Natural killer cell treated with Interleukin-12 subunit alpha and Interleukin-12 subunit beta and Interleukin-15 and Interleukin-18, amount 100 ng/mL, for 72 hours (primary cell): ENCODE measurements at places on chromosomes 5 and 9. TPM values are rescaled to one million over a fixed set of nuclear protein-coding genes. Genes with fewer than 3 reads are reported as not detected.

DNA sequence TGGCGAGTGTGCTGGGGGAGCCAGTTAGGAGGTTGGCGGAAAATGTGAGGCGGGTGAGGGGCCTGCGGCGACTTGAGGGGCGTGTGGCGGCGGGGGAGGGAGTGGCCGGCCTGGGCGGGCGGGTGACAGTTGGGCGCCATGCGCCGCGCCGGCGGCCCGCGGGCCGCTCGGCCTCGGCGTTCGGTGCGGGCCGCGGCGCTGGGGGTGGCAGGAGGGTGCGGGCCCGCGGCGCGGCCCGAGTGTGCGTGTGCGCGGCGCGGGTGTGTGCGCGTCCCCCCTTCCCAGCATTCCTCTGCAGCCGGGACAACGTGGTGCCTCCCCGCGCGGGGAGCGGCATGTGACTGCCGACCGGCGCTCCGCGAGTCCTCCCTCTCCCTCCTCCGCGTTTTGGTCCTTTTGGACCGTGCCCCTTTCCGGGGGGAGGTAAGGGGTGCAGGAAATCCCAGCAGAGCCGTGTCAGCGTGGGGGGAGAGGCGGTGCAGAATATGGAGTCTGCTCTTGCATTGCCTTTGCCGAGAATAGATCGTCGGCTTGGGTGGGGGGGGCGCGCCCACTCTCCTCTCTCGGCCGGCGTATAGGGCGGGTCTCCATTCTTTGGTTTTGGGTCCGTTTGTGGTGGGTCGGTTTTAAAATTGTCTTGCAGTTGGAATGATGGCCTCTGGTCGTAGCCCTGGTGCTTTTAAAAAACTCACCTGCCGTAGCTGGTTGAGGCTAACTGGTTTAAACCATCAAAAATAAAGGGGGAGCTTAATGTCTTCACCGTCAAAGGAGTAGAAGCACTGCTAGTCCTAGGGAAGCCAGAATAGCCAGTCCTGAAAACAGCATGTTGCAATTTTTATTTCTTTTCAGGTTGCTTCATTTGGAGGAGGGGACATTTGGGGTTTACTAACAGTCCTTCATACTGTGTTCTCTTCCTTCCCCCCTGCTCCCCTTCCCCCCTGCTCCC, 2.0 kb downstream of the LARP1 start:
- peak overlapping the region; percentile 94 for H3K27ac ChIP-seq
- H3K4me1 ChIP-seq, result peaks cover 45% of the 10 kb centered on the region
- peak; percentile 70 for DNase-seq

- peaks cover 18% of the 10 kb centered on the region for H3K4me1 ChIP-seq
- peaks cover 51% of the 10 kb centered on the region for H3K36me3 ChIP-seq
- H3K27me3 ChIP-seq, result no peaks in the 10 kb centered on the region
- no peak overlapping the region for H3K27ac ChIP-seq
- H3K4me3 ChIP-seq, result no peak overlapping the region
- no peak for DNase-seq
Measured at GRCh38 chr5:170046241-170046640, 59.5 kb upstream of the FOXI1 start.

Gene CAPSL
- total RNA-seq, result not detected

DNA sequence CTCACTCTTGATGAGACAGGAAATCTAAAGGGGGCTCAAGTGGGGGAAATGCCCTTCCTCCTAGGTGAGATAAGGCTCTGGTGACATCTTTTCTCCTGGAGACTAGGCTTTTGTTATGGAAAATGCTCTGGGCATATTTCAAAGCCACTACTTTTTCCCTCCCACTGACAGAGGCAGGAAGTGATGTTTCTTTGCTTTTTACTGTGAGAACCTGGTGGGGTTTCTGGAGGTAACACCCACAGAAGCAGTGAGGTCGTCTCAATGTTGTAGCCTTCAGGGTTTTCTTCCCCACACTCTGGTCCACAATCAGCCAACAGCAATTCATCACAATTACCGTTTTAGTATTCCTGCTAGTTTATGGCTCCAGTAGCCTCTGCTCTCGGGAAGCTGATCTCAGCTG, 41.4 kb upstream of the FAM240B start:
- H3K27me3 ChIP-seq, result peaks cover 9% of the 10 kb centered on the region
- DNase-seq, result no peak
- no peaks in the 10 kb centered on the region for H3K36me3 ChIP-seq
- no peak overlapping the region for H3K4me3 ChIP-seq
- no peaks in the 10 kb centered on the region for H3K4me1 ChIP-seq
- H3K27ac ChIP-seq, result no peak overlapping the region

Gene TSSK1B
- total RNA-seq, result not detected

- no peak overlapping the region for H3K27ac ChIP-seq
- no peak for DNase-seq
- H3K27me3 ChIP-seq, result no peaks in the 10 kb centered on the region
- no peaks in the 10 kb centered on the region for H3K4me1 ChIP-seq
Measured at GRCh38 chr9:133686642-133687575, 50.7 kb downstream of the DBH start.

Gene CCNI2
- total RNA-seq, result 3.9 TPM

Gene GFI1B
- total RNA-seq, result 0.45 TPM

Gene AK8
- total RNA-seq, result not detected

DNA sequence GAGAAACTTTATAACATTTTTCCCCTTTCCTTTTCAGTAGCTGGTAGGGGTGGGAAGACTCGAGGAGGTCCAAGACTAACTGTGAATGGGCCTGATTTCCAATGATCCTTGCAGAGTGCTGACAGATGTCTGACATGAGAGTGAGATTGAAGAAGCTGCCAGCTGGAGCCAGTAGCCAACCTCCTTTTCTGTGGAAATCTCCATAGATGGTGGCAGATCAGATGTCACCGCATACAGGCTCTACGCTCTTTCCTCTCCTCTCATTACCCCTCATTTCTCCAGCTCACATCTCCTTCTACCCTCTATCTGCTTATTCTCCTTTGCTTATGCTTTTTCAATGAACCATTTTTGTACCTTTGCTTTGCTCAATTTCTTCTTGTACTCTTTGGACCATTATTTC, 395.2 kb upstream of the TNC start:
- H3K27me3 ChIP-seq, result no peaks in the 10 kb centered on the region
- H3K36me3 ChIP-seq, result no peaks in the 10 kb centered on the region
- no peak overlapping the region for H3K4me3 ChIP-seq

GRCh38 chr5:168649306-168649705, 70.1 kb upstream of the PANK3 start:
- no peaks in the 10 kb centered on the region for H3K36me3 ChIP-seq
- H3K27me3 ChIP-seq, result no peaks in the 10 kb centered on the region

Gene SPATA31C1
- total RNA-seq, result not detected

DNA sequence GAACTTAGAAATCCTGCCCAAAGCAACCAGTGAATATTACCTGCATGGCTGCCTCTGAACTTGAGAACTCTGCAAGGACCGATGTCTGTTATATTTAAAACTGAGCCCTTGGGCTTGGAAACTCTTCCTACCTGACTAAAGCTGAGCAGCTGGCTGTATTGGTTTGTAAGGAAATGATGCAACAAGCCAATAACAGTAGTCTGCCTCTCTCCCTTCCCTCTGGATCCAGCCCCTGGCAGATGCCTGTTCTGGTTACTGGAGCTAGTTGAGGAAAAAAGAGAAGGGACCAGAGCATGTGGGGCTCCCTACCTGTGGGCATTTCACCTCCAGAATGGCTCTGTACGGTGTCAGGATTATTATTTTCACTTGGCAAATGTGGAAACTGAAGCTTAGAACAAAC, 34.7 kb downstream of the SH3RF2 start:
- no peak for DNase-seq
- H3K36me3 ChIP-seq, result no peaks in the 10 kb centered on the region
- H3K4me1 ChIP-seq, result no peaks in the 10 kb centered on the region
- no peak overlapping the region for H3K4me3 ChIP-seq
- peaks cover 21% of the 10 kb centered on the region for H3K27me3 ChIP-seq
- H3K27ac ChIP-seq, result no peak overlapping the region

DNA sequence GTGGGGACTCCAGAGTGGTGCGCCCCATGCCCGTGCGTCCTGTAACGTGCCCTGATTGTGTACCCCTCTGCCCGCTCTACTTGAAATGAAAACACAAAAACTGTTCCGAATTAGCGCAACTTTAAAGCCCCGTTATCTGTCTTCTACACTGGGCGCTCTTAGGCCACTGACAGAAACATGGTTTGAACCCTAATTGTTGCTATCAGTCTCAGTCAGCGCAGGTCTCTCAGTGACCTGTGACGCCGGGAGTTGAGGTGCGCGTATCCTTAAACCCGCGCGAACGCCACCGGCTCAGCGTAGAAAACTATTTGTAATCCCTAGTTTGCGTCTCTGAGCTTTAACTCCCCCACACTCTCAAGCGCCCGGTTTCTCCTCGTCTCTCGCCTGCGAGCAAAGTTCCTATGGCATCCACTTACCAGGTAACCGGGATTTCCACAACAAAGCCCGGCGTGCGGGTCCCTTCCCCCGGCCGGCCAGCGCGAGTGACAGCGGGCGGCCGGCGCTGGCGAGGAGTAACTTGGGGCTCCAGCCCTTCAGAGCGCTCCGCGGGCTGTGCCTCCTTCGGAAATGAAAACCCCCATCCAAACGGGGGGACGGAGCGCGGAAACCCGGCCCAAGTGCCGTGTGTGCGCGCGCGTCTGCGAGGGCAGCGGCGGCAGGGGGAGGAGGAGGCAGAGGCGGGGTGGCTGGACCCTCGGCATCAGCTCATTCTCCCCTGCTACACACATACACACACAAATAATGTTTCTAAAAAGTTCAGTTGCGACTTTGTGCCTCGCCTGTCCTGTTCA, 668 bp downstream of the GLIS3 start:
- H3K4me1 ChIP-seq, result peaks cover 10% of the 10 kb centered on the region
- H3K4me3 ChIP-seq, result peak overlapping the region; percentile 87
- peaks cover 63% of the 10 kb centered on the region for H3K27me3 ChIP-seq
- no peak overlapping the region for H3K27ac ChIP-seq

DNA sequence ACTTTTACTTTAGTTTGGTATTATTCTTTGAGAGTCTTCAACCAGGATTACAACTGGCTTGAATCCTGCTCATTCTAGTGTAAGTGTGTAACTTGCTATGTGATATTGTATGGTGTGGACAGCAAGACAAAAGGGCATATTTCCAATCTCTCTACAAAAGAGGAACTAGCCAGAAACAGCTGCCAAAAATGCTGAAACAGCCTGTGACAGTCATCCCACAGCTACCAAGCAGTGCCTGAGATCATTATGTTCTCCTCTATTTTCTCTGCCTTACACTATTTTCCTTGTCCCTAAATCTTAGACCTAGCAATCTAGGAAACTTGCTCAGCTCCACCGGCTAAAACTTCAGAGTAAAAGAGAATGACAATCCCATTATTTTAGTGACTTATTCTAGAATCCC, 42.8 kb downstream of the WDR41 start:
- H3K27ac ChIP-seq, result no peak overlapping the region
- H3K36me3 ChIP-seq, result peaks cover 19% of the 10 kb centered on the region
- no peak overlapping the region for H3K4me3 ChIP-seq

Gene FOXD4L5
- 0.25 TPM for total RNA-seq

- no peak overlapping the region for H3K4me3 ChIP-seq
- peaks cover 27% of the 10 kb centered on the region for H3K27me3 ChIP-seq
- no peaks in the 10 kb centered on the region for H3K36me3 ChIP-seq
- peaks cover 5% of the 10 kb centered on the region for H3K4me1 ChIP-seq
- no peak for DNase-seq
Measured at GRCh38 chr5:78526049-78526525, 122.5 kb downstream of the LHFPL2 start.

- no peak for DNase-seq
- no peaks in the 10 kb centered on the region for H3K27me3 ChIP-seq
- no peaks in the 10 kb centered on the region for H3K36me3 ChIP-seq
- peak overlapping the region; percentile 60 for H3K4me3 ChIP-seq
- H3K4me1 ChIP-seq, result peaks cover 60% of the 10 kb centered on the region
Measured at GRCh38 chr9:99040911-99041582, 63.9 kb upstream of the TGFBR1 start.

Gene ROR2
- 0.11 TPM for total RNA-seq

Gene SLC6A19
- not detected for total RNA-seq

Gene GPX3
- total RNA-seq, result not detected

- no peak for DNase-seq
- H3K27ac ChIP-seq, result peak overlapping the region; percentile 95
- no peaks in the 10 kb centered on the region for H3K27me3 ChIP-seq
- peaks cover 63% of the 10 kb centered on the region for H3K4me1 ChIP-seq
- H3K4me3 ChIP-seq, result peak overlapping the region; percentile 75
Measured at GRCh38 chr9:84297162-84297821, 43.3 kb downstream of the SLC28A3 start.

DNA sequence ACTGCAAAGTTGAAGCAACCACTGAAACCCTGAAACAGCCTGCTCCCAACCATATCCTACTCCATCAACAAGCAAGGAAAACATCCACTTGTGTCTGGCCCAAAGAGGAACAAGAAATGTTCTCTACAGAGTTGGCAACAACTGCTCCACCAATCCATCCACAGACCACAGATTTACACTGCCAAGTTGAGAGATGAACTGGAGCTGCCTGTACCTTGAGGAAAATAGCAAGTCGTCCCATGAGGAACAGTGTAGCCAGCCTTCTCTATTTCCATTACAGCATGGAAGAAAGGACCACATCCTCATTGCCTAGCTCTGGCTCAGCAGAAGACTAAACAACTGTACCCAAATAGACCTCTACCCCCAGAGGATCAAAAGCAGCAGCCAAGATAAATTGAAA, 60.4 kb downstream of the DEPDC1B start:
- H3K27me3 ChIP-seq, result no peaks in the 10 kb centered on the region
- H3K4me3 ChIP-seq, result no peak overlapping the region
- H3K36me3 ChIP-seq, result peaks cover 14% of the 10 kb centered on the region
- H3K27ac ChIP-seq, result no peak overlapping the region
